Inflammatory macrophage (primary cell): ENCODE measurements at places on chromosomes 3 and 15.

DNA sequence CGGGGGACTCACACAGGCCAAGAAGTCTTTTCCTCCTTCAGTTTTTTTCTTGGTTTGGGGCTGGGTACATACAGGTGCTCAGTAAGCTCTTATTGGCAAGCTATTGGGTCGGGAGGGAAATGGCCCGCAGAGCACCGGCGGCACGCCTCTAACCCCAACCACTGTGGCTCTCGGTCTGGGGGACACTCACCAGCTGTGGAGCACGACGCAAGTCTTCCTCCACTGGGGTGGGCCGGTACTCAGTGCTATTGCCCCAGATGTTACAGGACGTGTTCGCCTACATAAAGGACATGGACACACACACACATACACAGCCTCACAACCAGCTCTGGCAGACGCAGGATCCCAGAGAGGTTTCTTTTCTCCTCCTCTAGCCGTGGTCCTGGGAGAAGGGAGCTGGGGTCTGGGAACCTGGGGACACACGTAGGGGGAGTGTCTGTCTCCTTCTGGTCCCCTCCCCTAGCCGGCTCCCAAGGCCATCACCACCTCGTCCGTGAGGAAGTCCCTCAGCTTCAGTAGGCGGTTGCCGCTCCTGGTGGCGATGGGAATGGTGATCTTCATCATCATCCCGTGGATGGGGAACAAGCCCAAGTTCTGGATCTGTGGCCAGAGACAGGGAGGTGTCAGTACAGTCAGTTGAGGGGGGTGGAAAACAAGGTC lies 33.4 kb downstream of the FEM1B start:
- no peak for DNase-seq

DNA sequence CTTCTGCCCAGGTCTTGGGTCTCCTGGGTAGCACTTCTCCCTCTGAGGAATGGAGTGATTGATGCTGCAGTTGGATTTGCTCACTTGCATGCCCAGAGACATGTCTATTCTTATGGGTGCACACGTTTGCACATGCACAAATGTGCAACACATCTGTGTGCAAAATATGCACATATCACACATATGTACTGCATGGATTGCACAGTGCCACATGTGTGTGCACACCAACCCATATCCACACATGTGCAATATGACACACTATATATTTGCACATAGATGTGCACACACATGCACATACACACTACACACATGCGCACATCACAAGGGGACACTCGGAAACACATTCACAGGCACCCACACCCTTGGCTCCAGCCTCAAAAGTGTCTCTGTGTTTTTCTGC lies 671 bp upstream of the SEMA3B start:
- DNase-seq = no peak

DNA sequence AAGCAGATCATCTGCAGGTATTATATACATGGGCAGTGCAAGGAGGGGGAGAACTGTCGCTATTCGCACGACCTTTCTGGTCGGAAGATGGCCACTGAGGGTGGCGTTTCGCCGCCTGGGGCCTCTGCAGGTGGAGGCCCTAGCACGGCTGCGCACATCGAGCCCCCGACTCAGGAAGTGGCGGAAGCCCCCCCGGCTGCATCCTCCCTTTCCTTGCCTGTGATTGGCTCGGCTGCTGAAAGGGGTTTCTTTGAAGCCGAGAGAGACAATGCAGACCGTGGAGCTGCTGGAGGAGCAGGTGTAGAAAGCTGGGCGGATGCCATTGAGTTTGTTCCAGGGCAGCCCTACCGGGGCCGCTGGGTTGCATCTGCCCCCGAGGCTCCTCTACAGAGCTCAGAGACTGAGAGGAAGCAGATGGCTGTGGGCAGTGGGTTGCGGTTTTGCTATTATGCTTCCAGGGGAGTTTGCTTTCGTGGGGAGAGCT lies 639 bp downstream of the MKRN3 start:
- no peak for DNase-seq

- DNase-seq = no peak
These were observed 142.5 kb upstream of the MBNL1 start for GRCh38 chr3:152126260-152126659.

GRCh38 chr15:80764535-80764934 lies 14.6 kb upstream of the CEMIP start:
- DNase-seq = no peak

- peak; percentile 45 for DNase-seq
These were observed 26.9 kb upstream of the ZBBX start for GRCh38 chr3:167406876-167407492.

DNA sequence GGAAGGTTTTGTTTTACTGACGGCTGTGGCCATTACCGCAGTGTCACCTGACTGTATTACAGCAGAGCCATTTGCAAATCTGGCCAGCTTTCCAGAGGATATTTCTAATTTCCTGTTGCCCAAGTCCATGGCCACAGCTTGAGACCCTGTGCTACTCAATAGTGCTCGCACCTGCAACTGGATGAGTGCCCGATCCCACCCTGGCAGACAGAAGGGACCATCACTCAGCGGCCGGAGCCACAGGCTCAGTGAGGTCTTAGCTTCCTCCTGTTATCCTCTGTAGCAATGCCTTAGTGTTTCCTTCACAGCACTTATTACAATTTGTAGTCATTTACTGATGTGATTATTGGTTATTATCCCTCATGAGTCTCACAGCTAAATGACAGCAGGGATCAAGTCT lies 184.8 kb downstream of the LRRN1 start:
- no peak for DNase-seq

GRCh38 chr15:47987461-47987860 lies 133.3 kb upstream of the SLC24A5 start:
- DNase-seq = no peak

DNA sequence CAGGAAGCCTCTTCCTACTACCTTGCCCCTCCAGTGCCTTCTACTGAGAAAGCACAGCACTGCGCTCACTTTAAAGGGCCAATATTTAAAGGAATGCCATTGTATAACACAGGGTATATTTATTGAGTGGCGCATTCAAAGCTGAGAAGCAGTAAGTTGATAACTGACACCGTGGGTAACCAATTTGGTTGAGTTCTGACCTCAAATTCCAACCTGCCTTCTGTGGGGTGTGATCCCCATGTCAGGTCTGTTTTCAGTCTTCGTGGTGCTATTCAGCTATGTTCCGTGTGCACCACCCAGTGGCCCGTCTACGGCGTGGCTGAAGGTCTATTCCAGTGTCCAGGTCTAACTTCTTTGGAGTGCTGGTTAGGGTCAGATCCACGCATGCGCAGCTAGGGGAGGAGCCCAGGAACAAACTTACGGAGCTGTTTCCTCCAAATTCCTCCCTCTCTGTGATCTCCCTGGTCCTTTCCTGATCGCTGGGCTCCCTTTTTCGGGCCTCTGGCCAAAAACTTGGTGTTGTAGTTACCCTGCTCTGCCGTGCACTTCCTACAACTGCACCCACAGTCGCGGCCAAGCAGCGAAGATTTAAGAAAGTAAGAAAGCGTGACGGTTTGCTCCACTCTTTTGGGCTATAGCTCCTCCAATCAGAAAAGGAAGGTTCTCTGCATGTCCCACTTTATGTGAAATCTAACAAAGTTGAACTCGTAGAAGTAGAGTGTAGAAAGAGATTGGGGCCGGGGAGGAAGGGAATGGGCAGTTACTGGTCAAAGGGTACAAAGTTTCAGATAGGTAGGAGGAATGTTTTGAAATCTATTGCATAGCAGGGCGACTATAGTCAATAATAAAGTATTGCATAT lies 7.7 kb downstream of the LRRC2 start:
- DNase-seq = peak; percentile 90

DNA sequence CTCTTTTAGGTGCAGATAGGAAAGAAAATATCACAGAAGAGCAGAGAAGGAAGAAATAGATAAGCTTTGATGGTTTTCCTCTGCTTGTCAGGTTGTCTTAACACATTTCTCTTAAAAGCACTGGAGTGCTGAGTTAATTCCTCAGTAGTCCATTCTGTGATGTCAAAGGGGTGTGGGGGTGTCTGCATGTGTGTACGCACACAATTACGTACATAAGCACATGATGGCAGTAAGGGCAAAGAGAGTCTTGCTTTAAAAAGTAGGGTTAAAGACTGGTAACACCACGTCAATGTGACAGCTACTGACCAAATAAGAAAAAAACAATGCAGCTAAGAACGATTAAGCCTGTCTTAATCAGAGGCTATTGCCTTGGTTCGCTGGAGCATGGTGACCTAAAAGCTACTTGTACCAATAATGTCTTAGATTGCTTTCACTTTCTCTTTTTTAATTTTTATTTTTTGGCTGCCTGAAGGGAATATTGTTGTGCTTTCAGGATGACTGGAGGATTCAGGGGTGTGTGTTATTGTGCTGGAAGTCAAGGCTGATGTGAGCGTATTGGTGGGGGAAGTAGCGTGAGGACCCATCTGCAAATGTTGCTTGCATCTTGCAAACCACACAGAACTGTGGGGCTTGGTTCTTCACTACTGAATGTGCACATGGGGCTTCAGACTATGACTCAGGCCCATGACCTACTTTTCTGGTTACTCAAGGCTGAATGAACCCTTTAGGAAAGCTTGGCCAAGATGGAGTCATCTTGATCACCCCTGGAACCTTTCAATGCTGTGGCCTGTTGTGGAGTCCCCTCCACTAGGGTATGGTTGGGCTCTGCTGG lies 417.8 kb upstream of the TPM1 start:
- DNase-seq = peak; percentile 11

DNA sequence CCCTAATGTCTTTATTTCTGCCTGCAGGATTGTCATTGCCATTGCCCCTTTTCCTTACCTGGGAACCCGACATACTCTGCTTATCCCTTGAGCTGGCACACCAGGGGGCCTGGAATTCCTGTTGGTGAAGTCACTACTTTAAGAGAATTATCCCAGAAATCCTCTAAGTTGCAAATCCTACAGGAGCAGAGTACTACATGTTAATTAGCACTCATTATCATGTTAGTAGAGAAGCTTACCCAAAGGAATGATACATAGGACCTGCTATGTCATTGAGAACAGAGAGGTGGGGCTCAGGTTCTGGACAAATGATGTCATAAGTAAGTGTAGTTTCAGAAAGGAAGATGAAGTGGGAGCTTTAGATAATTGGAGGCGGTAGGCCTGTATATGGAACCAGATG lies 27.4 kb downstream of the SCG5 start:
- DNase-seq = no peak

DNA sequence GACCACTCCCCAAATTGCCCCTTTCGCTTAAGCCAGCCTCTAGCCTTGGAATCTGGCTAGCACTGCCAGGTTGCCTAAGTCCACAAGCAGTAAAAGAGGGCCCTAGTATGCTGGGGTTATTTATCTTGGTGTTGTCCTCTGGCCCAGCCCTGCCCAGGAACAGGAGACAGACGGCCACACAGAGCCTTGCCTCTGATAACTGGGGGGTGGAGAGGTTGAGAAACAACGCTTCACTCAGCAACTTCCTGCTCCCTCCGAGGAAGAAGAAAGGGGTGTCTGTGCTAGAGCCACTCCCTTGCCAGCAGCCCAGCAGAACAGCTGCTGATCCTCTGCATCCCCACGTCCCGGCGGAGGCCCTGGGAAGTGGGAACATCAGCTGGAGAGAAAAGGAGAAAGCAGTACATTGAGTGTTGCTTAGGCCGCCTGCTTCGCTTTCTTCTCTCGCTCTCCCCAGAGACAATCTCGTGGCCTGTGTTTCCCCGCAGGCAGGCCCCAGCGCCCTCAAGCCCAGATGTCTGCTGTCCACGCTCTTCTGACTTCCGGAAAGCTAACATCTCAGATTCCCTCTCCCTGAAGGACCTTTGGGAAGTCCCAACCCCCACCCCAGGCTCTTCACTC lies 22.6 kb upstream of the C3orf70 start:
- DNase-seq = peak; percentile 77

DNA sequence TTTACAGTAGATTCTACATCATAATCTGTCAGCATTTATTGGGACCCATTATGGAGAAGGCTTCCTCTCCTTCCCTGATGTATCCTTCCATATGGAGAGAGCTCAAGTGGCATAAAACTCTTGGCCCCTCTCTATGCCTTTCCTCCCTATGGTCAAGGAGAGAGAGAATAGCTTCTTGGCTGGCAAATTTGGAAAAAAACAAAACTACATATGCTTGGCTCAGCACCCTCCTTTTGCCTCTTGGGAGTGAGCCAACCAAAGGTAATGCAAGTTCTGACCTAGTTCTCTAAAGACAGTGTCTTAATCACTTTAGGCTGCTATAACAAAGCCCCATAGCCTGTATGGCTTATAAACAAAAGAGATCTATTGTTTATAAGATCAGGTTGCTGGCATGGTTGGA lies 37.5 kb downstream of the C3orf70 start:
- DNase-seq = no peak

GRCh38 chr15:90367576-90367975 lies 15.5 kb downstream of the ZNF774 start:
- peak; percentile 88 for DNase-seq

GRCh38 chr3:24773798-24774197 lies 279.1 kb upstream of the THRB start:
- no peak for DNase-seq

GRCh38 chr3:120614765-120615164 lies 18.6 kb downstream of the NDUFB4 start:
- peak; percentile 44 for DNase-seq

DNA sequence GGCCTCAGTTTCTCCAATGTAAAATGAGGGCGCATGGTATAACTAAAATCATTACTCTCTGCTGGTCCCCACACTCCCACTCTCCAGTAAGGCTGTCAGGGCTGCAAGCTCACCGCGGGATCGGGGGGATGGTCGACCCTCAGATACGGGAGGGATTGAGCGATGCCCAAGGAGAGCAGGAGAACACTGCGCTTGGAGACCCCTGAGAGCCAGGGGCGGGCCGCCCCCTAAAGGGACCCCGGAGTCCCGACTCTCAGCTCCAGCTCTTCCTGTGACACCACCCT lies 713 bp upstream of the PLEKHO2 start:
- DNase-seq = no peak

DNA sequence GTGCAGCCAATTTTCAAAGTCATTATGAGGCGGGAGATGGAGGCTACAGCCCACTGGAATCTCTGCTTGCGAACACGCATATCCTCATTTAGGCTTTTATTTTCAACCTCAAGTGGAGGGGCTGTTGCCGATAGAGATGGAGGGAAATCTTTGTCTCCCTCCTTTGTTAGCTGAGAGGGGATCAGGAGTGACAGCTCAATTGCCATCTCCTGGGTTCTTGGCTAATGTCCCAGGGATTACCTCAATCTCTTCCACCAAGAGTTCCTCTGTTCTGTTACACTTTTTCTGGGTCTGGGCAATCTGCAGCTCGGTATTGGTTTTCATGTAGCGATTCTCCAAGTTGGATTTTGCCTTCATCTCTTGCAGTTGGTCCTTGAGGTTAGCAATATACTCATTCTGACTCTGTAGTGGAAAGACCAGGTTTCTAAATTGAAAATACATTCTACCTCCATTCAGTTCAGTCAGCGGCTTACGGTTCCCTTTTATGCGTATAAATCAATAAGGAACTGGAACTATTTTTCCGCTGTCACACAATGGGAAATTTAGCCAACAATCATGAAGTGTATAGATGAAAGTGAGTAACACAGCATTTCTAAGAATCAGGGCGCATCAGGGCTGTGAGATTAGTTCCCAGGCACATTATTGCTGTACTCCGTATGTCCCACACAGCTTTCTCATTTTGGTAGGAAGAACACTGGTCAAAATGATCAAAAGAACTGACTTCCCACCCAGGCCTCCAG lies 36.2 kb upstream of the RPL35A start:
- DNase-seq = no peak

- no peak for DNase-seq
These were observed 81.1 kb downstream of the SOX14 start for GRCh38 chr3:137845194-137845593.

- DNase-seq = no peak
These were observed 22.7 kb downstream of the TMEM207 start for GRCh38 chr3:190426806-190427507.

- DNase-seq = no peak
These were observed 14.2 kb downstream of the TMEM43 start for GRCh38 chr3:14138878-14139655.

GRCh38 chr15:67820992-67821783 lies 4.1 kb upstream of the SKOR1 start:
- peak; percentile 41 for DNase-seq
